Aortic smooth muscle cell (primary cell): ENCODE measurements at places on chromosomes 12 and 14. TPM values are rescaled to one million over a fixed set of nuclear protein-coding genes. Genes with fewer than 3 reads are reported as not detected.

Gene PLEKHG3
- total RNA-seq: 15.0 and 16.4 TPM in 2 replicates

Gene MANSC4
- not detected in 2 replicates for total RNA-seq

Gene GDF11
- 3.2 and 4.5 TPM in 2 replicates for total RNA-seq

Gene DCAF4
- total RNA-seq: 5.5 and 8.1 TPM in 2 replicates

Gene CLEC4A
- 0.13 and 0.31 TPM in 2 replicates for total RNA-seq

Gene PPP1R36
- 0.79 and 0.87 TPM in 2 replicates for total RNA-seq

Gene OTOGL
- 0.62 and 1.6 TPM in 2 replicates for total RNA-seq

Gene CD4
- 3.1 and 7.5 TPM in 2 replicates for total RNA-seq
